ENCODE measurements at places on chromosomes 11 and 22. TPM values are rescaled to one million over a fixed set of nuclear protein-coding genes. Genes with fewer than 3 reads are reported as not detected.

DNA sequence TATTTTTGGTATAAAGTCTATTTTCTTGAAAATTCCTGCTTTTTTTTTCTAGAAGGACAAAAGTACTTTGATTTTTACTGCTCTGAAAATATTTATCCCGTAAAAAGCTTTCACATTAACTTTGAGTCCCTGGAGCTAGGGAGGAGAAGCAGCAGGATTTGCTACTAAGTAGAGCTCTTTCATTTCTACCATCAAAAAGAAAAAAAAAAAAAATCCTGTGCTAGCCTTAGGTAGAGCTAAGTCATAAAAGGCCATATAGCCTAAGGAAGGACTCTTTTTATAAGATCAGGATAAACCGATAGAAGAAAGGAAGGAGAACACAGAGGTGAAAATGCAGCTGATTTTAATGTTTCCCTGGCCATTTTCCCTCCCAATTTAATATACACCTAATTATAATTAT is 48.0 kb downstream of the CSTPP1 start:
- DNase-seq, result no peak

GRCh38 chr11:3929649-3930048 is 74.2 kb downstream of the STIM1 start:
- DNase-seq, result peak; percentile 29

The GGTLC2 gene
- total RNA-seq, result not detected

DNA sequence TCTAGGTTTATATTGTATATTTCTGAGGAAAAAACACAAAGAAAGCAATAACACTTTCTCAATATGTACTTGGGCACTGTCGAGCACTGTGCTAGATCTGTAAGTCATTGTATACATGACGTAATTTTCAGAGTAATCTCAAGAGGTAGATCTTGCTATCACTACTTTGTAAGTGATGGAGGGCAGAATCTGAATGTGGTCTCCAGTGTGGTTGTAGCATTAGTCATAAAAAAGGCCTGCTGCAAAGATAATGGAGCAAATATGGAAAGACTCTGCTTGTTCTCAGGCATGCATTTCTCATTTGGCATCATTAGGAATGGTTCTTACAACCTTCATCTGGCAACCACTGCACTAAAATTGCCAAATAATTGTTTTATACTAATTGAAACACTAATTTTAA is 419.8 kb upstream of the CCDC179 start:
- DNase-seq, result no peak

The OR5P2 gene
- not detected for total RNA-seq

The EFCAB6 gene
- total RNA-seq, result 2.9 TPM

Measured in adrenal gland (tissue), 19 donors.